ENCODE measurements at places on chromosomes 1 and 21.

- DNase-seq = no peak
Observed at GRCh38 chr1:86200901-86201300, 44.3 kb upstream of the COL24A1 start.

GRCh38 chr1:61287734-61288133, 205.4 kb downstream of the NFIA start:
- DNase-seq = no peak

DNA sequence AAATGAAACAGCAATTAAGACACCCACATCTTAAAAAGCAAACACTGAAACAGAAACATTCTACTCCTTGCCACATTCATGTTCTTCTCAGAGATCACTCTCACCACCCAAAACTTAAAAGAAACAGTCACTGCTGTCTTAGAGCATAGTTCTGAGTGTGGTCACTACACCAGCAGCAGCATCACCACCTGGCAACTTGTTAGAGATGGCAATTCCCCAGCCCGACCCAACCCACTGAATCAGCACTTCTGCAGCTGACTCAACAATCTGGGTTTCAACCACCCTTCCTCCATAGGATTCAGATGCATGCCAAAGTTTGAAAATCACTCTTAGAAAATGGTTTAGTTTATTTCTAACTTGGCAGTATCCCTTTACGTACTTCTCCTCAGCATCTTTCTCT, 126.1 kb downstream of the CDC42BPA start:
- DNase-seq = peak; percentile 59

- no peak for DNase-seq
Observed at GRCh38 chr1:60463146-60463545, 389.6 kb upstream of the C1orf87 start.

- no peak for DNase-seq
Observed at GRCh38 chr1:1567152-1567875, 7.3 kb downstream of the SSU72 start.

DNA sequence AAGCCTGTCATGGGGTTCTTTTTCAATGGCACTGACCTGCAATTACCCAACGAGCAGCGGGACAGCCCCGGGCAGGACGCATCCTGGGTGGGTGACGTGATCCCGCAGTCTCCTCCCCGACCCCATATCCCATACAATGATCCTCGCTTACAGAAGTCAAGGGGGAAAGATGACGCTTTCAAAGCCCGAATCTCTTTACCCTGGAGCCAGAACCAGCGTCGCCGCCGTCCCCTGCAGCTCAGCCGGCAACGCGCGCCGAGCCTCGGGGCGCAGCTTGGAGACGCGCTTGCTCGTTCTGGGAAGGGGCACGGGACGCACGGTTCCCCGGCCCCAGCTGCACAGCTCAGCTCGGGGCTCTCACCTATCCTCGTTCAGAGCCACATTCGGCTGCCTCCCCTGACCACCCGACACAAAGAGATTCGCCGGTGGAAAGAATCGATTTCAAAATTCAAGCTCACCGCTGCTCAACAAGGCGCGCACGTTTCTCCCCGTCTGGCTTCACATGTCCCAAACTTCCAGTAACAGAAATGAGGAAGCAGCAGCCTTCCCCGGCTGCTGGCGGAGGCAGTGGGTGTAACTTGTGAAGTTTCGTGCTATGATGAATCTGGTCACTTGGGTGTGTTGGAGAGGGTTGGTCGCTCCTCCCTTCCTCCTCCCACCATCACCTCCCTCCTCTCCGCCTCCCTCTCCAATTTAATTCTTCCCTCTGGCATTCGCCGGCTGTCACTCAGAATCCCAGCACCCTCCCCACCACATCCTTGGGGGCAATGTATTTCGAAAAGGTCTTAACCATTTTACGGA, at the start of gene TIAM1:
Gene TIAM1, minus strand, starts transcription at position 582 of the 801 bp plus-strand sequence. CDS start 77,289 bp downstream, outside the sequence.
- peak; percentile 33 for DNase-seq
